ENCODE measurements at places on chromosomes 5 and 9.

- no peak for DNase-seq
Observed at GRCh38 chr9:34154057-34154456, 24.8 kb upstream of the UBAP1 start.

- no peak for DNase-seq
Observed at GRCh38 chr5:32828492-32828891, 117.4 kb downstream of the NPR3 start.

DNA sequence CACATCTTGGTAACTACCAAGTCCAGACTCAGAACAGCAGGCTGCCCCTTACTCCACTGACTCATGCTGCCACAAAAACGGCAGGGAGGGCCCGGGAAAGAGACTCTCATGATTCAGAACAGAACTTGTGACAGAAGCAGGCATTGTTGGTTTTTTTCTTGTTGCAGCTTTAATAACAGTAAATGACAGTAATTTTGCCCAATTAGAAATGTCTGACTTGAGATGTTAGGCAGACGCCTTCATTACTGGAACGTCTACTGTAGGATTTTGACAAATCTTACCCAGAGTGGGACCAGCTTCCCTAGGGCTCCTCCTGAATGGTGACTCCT is 77.9 kb downstream of the SEMA5A start:
- DNase-seq: no peak

- DNase-seq: no peak
Observed at GRCh38 chr9:95065224-95065623, 252.3 kb downstream of the FANCC start.

DNA sequence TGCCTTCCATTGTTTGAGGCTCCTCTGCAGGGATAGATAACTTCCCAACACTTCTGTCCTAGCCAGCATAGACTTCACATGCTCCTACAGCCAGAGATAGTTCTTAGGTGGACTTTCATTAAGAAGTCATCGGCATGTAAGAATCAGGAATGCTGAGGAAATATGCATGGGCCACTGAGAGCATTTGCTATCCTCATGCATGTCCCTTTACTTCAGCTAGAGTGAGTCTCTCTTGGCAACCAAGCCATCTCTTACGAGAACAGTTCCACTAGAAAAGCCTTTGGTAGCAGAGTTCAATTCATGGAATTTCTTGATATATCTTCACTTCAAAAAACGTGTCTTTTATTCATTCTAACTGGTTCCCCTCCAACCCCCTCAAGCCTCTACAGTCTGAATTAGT is 202.4 kb downstream of the SMARCA2 start:
- no peak for DNase-seq

DNA sequence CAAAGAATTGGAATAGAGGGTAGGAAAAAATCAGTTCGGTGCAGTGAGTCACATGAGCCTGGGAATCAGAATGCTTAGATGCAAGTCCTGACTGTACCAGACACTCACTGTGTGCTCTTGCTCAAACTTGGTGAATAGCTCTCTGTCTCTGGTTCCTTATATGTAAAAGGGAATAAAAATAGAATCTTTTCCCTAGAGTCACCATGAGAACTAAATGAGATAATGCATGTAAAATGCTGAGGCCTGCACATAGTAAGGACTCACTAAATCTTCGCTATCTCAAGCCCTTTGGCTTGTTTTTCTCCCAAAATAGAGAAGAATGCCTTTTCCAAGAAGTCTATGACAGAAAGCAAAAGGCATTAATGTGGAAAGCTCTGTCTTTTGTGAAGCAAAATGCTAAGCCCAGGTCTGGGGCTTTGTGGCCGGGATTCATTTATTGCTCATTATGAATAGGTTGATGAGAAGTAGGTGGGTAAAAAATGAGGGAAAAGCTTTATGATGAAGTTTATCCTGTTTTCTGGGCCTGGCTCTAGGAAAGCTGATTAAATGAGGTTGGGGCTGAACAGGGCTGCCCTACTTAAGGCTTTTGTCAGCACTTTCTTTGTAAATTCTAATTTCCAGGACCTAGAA is 483.3 kb downstream of the DMAC1 start:
- DNase-seq: no peak

GRCh38 chr9:111300140-111300735 is 29.8 kb downstream of the OR2K2 start:
- DNase-seq: no peak

GRCh38 chr5:65867542-65868195 is 58.7 kb upstream of the ERBIN start:
- DNase-seq: peak; percentile 29

GRCh38 chr5:145562931-145563330 is 272.2 kb downstream of the PRELID2 start:
- no peak for DNase-seq

DNA sequence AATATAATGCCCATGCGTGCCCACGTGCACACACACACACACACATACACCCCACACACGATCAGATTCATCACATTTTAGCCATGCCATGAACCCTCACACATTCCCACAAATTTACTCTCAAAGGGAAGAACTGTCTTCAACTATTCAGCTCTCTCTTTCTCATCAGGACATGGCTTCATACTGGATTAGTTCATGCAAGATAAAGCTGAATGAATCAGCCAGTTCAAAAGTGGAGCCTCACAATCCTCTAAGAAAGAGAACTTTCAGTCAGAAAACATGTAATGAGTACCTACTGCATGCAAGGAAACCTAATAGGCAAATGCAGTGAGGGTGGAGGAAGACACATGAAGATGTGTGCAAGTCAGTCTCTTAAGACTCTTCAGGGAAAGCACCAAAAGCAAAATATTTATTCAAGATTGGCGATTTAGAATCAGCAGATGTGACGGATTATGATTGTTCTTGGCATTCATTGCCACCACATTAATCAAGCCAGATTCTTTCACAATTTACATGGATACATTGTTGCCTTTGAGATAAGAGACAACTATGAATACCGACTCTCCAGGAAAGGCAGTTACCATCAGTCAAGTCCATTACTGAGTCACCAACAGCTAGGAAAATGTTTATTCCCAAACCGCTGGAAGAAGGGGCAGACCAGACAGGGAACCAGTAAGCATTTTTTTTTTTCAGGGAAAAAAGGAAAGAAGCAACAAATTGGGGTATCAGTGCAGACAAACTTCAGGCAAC is 30.3 kb upstream of the PUM3 start:
- no peak for DNase-seq

GRCh38 chr9:103471241-103471640 is 476.1 kb downstream of the CYLC2 start:
- DNase-seq: no peak

DNA sequence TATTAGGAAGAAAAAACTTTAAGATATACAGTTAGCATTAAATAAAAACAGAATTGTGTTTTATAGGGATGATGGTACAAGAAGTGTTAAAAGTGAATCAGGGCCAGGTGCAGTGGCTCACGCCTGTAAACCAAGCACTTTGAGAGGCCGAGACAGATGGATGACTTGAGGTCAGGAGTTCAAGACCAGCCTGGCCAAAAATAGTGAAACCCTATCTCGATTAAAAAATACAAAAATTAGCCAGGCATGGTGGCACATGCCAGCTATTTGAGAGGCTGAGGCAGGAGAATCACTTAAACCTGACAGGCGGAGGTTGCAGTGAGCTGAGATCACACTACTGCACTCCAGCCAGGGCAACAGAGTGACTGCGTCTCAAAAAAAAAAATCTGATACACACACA is 282.9 kb upstream of the ATP10B start:
- DNase-seq: no peak

DNA sequence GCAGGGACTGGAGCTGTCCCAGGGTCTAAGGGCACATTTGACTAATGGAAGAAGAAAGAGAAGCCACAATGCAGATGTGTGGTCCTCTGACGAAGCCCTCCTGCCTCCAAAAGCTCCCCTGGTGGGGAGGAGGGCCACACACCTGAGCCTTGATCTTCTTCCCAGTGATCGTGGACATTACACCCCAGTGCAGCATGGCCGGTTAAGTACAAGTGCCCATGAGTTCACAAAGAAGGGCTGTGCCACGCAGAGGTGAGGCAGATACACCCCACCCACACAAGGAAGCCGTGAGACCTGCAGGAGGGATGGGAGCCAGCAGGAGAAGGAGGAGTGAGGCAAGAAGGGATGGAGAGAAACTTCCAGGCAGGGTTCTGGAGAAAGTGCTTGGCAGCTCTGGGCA is 199.0 kb upstream of the MVB12B start:
- DNase-seq: no peak

DNA sequence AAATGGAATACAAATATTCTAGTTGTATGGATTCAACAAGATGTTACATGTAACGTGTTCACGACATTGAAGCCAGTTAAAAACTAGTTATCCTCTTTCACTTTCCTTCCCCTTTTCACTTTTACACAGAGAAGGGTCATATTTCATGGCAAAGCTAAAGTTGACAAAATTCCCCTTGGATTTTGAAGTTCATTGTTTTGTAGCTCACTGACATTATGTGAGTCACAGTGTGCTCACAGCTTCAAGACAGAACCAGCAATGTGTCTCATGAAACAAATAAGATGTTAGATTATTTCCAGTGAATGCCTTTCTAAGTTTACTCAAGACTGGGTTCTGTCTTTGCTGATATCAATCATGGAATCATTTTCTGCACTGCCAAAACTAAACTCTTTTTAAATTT is 535.5 kb upstream of the GRIN3A start:
- no peak for DNase-seq

GRCh38 chr5:10304932-10305331 is 2.8 kb downstream of the CMBL start:
- no peak for DNase-seq

GRCh38 chr9:95936579-95937075 is 61.1 kb downstream of the ERCC6L2 start:
- DNase-seq: no peak

- DNase-seq: no peak
Observed at GRCh38 chr5:82639393-82640144, 361.4 kb upstream of the RPS23 start.

DNA sequence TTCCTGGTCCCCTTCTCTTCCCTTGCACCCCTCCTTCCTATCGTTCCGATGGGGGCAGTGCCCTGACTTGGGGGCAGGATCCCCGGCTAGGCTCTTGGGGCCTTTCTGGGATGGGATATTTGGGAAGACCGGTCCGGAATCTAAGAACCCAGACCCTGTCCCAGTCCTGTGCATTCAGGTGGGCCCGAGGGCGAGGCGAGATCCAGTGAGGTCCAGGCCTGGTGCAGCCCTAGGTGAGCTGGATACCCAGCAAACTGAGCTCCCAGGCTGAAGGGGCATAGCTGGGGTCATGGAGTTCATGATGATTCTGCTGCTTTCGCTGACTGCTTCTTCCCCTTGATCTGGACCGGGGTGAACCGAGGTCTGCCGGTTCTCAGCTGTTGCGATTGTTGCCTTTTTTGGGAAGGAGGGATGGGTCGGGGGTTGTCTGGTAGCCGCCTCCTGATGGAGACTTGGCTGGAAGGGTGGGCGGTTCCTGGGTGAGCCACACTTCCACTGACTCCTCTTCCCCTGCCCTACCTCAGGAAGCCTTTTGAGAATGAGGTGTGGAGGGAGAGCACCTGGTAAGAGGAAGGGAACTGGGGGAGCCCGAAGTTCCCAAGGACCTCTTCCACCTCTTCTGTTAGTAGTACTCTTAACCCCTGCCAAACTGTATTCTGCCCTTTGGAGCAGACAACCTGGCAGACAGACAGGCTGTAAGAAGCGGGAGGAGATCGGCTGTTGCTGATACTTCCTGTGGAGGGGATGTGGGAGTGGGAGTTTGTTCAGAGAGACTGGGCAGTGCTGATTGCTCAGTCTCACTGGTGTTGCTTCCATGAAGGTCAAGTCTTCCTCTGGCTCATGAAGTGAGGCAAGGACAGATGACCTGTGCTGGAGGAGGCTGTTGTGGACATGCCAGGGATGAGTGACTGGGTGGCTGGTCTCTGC is 1.0 kb downstream of the LRRC8A start:
- no peak for DNase-seq

DNA sequence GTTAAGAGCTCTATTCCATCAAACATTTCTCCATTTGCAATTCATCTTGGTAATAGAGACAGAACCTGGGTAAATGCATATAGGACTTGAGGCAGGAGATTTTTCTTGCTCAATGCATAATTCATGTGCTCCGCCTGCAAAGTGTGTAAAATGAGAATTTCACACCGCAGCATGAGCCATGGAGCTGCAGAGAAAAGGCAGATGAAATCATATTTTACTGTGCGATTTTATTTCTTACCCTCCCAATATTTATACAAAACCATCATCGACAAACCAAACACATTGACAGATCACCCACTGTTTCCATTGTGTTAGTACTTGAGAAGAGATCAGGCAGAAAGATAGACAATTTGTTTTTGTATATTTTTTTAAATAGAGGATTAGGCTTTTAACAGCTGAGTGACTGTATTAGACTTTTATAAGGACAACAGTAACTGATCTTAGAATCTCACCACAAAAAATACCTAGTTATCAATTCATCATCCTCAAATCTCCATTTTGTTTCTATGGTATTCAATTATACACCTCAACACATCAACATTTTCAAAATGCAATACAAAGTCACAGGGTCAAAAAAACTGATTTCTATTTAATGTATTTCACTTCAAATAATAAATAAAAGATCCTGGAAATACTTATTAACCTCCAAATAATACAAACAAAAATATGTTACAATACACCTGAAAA is 191.1 kb downstream of the AP3B1 start:
- no peak for DNase-seq

DNA sequence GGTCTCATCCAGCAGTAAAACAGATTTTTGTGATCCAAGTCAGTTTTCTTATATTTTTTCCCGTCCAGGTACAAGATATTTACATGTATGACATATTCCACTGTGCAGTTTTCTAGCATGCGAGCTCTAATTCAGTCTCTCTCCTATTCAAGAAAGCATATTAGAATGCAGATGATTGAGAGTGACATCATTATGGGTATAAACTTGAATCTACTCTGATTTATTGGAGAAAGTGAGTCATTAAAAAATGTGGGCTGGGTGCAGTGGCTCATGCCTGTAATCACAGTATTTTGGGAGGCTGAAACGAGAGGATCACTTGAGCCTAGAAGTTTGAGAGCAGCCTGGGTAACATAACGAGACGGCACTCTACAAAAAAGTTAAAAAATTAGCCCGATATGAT is 6.2 kb downstream of the FER start:
- no peak for DNase-seq

DNA sequence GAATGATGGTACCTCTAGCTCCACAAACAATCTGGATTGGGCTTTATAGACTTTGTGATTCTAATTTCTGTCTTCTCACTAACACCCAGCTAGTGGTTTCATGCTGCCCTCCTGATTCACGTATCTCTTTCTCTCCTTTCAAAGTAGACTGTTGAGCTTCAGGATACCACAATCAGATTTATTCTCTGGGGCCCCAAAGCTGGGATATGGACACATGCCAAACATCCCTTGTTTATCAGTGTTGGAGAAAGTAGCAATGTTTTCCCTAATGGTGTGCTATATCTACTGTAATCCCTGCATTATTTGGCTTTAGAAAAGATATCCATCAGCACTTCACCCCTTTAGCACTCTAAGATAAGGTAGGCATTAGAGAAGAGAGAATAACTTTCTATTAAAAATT is 361.0 kb downstream of the FGF10 start:
- DNase-seq: no peak

All from SW 1271 (cell line).